Right hindlimb (tissue), 1 donor: ENCODE measurements at places on chromosomes 2 and 18.

- DNase-seq, result no peak
Observed at GRCh38 chr2:239576784-239577685, 176.2 kb upstream of the HDAC4 start.

- DNase-seq, result no peak
Observed at GRCh38 chr2:223383315-223383714, 218.8 kb downstream of the SCG2 start.

DNA sequence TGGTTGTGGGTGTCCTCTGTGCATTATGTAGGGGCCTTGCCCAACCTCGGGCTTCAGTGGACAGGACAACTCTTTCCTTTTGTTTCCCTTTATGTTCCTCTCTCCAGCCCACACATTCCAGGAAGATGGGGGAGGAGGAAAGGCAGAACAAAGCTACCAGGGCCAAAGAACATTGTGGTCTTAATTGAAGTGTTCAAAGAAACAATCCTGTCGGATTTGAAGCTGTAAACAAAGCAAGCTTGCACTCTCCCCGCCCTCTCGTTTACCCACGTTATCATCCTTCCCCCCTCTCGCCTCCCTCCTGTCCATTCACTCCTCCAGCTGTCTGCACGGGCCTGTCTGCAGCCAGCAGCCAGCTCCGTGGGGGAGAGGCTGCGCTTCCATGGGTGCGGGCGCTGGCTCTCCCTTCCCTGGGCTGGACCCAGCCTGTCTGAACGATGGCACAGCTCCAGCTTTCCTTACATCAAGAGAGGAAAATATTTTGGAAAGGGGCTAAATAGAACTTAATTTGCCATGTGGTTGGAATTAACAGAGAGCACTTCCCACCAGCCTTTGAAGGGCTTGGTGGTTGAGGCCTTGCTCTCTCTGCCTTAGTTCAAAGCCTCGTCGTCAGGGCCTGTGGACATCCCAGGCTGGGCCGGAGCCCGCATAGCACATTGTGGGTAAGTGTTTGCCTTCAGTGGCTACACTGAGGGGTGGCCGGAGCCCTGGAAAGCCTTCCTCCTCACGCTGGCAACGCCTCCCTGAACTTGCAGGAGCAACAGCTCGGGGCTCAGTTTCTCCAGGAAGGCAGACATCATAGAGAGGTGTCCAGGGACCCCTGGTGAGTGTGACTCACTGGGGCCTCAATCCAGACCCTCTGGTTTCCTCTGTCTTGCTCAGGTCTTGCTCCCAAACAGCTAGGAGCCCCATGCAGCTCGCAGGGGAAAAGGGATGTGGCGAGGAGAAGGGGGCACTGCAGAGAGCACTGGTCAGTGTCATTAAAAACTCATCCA is 60.6 kb upstream of the HS6ST1 start:
- peak; percentile 82 for DNase-seq

DNA sequence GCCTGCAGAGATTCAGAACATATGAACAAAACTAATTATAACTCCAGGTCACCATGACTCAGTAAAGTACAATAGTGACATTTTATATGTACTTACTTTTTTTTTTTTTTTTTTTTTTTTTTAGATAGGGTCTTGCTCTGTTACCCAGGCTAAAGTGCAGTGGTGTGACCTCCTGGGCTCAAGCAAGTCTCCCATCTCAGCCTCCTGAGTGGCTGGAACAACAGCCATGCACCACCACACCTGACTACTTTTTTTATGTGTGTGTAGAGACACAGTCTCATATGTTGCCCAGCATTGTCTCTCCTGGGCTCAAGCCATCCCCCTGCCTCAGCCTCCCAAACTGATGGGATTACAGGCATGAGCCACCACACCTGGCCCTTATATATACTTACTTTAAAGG is 130.7 kb upstream of the B3GNT2 start:
- DNase-seq, result no peak

- DNase-seq, result no peak
Observed at GRCh38 chr2:22902662-22903165, 482.3 kb upstream of the KLHL29 start.
